ENCODE measurements at places on chromosomes 6 and 20.
A peak's percentile ranks its signal among the peaks of the same experiment; 100 is the strongest.

- no peak for DNase-seq
Observed at GRCh38 chr20:46289432-46289831, 18.9 kb downstream of the CDH22 start.

GRCh38 chr6:28474441-28475219 lies 31.3 kb upstream of the ZSCAN23 start:
- DNase-seq: peak; percentile 6

DNA sequence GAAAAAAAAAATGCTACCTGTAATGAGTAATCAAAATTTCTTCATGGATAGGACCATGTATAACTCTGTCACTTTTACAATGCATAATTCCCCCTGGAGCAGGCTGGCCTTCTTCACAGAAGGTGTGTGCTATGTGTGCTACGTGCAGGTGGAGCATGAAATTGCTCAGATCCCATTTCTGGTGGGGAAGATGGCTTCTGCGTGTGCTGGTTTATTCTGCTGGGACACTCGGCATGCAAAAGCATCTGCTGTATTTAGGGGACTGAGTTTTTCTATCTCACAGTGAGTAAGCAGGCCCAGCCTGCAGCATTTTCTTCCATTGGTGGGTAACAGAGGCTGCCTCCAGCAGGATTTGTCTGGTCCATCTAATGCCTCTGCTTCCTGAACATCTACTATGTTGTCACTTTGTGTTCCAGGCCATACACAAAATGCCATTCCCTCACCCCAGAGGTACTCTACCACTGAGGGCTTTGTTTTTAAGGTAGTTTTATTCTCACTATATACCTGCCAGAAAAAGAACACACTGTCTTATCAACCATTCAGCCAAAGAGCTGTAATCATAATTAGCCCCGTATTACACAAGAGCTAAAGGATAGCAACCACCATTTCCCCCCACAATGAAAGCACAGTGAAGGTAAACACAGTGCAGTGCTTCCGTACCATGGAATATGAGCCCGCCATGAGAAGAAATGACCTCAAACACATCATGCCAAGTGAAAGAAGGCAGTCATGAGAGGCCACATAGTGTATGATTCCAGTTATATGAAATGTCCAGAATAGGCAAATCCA lies 62.4 kb downstream of the SYNDIG1 start:
- DNase-seq: no peak

DNA sequence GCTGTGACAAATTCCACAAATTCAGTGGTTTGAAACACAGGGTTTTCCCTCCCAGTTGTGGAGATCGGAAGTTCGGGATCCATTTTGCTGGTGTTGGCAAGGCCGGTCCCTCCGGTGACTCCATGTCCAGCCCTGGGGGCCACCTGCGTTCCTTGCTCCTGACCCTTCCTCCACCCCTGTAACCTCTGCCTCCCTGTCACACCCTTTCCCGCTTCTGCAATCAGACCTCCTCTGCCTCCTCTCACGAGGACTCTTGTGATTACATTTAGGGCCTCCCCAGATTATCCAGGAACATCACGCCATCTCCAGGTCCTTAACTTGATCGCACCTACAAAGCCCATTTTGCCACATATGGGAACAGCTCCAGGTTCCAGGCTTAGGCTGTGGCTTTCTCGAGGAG lies 12.5 kb downstream of the RPS6KA2 start:
- DNase-seq: no peak

- no peak for DNase-seq
Observed at GRCh38 chr6:47086051-47086770, 44.1 kb upstream of the ADGRF1 start.

DNA sequence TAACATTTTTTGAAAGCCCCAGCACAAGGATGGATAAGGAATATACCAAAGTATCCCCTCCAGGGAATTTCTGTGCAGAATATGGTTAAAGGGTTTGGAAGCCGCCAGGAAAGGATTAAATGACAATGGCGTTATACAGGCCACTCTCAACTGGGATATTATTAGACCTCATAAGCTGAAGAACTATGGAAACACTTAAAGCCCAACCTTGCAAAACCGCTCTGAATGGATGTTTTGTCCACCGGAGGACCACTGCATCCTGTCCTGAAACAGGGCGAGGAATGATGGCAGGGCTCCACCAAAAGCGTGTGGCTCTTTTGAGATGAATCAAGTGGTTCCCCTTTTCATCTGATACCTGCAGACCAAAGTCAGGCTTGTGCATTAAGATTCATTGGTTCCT lies 32.4 kb downstream of the NFATC2 start:
- no peak for DNase-seq

GRCh38 chr6:83948851-83949250 lies 84.7 kb upstream of the MRAP2 start:
- DNase-seq: no peak

- DNase-seq: no peak
Observed at GRCh38 chr20:17282501-17282900, 55.7 kb downstream of the PCSK2 start.

DNA sequence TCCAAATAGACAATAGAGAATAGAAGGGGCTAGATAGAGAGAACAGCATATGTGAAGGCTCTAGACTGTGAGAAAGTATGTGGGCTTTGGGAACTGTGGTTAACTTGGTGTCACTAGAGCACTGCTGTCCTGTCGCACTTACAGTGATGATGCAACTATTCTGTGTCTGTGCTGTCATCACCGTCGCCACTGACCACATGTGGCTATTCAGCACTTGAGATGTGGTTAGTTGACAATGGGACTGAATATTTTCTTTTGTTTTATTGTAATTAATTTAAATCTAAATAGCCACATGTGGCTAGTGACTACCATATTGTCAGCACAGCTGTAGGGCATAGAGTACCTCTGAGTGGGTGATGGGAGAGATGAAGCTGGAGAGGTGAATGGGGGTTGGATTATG lies 39.0 kb upstream of the IFNGR1 start:
- DNase-seq: no peak

- DNase-seq: no peak
Observed at GRCh38 chr6:80144753-80145315, 38.4 kb downstream of the BCKDHB start.

- no peak for DNase-seq
Observed at GRCh38 chr20:64051561-64052325, 2.3 kb upstream of the SOX18 start.

- no peak for DNase-seq
Observed at GRCh38 chr6:160106010-160106409, 15.6 kb upstream of the SLC22A1 start.

DNA sequence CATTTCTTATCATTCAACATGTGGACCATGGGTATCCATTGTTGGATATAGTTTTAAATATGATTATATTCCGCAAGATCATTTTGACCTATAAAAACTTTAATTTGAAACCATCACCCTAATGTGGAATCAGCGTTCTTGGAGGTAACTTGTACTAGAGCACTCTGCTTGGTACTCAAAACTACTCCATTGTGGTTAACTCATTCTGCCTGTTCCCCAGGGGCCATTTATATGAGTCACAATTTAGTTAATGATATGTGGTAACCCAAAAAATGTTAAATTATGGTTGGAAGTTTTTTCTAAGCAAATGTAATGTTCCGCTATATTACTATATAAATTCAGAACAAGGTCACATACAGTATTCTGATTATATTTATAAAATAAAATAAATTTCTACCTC lies 109.3 kb downstream of the TRDN start:
- no peak for DNase-seq

- no peak for DNase-seq
Observed at GRCh38 chr20:25084626-25085187, 2.8 kb upstream of the VSX1 start.

- no peak for DNase-seq
Observed at GRCh38 chr6:157684620-157685299, 138.3 kb upstream of the SNX9 start.

- no peak for DNase-seq
Observed at GRCh38 chr6:25973923-25974555, 11.4 kb downstream of the TRIM38 start.

GRCh38 chr6:119241111-119241465 lies 108.5 kb downstream of the MAN1A1 start:
- no peak for DNase-seq

DNA sequence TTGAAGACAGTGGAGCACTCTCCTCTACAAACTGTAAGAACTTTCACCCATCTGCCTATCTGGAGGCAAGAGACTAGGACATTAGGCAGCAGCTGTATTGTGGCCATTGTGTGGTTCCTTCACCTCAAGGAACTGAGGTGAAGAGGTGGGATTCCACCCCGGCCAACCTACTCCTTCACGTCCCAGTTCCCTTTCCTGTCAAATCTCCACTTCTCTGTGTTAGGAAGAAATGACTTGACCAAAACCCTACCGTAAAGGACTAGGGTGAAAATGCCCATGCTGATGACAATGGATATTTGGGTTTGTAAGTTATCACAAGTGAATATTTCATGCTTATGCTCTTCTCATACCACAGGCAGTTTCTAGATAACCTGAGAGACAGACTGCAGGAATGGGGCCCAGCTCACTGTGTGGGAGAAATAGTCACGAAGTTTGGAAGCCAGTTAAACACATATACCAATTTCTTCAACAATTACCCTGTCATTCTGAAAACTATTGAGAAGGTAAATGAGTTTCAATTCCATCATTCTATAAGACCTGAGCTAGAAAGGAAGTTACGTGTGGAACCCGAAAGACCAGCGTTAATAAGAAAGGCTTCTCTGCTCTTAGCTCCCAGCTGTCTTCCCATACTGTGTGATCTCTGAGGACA lies 86.6 kb downstream of the ECT2L start:
- DNase-seq: no peak

DNA sequence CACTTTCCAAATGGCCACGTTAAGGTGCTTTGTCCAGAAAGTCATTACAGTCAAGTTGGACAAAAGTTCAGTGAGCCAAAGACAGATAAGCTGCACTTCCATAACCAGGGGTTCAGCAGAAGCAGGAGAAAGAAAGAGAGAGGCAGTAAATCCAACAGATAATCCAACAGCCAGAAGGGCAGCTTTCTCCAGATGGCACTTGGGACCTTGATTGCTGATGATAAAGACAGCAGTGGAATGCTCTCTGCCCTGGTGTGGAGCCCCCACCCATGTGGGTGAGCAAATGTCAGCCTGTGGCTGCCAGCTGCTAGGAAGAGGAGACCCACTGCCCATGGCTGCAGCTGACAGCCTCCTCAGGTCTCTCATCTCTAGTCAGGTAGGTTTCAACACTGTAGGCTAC lies 18.7 kb upstream of the NRSN1 start:
- no peak for DNase-seq

Measured in CD4-positive, alpha-beta T cell treated with Interleukin-6 at 100 ng/mL for 8 hours (primary cell).